ENCODE measurements at places on chromosomes 2 and 18.

GRCh38 chr2:37798315-37799005 is 126.6 kb upstream of the RMDN2 start:
- no peak for DNase-seq

DNA sequence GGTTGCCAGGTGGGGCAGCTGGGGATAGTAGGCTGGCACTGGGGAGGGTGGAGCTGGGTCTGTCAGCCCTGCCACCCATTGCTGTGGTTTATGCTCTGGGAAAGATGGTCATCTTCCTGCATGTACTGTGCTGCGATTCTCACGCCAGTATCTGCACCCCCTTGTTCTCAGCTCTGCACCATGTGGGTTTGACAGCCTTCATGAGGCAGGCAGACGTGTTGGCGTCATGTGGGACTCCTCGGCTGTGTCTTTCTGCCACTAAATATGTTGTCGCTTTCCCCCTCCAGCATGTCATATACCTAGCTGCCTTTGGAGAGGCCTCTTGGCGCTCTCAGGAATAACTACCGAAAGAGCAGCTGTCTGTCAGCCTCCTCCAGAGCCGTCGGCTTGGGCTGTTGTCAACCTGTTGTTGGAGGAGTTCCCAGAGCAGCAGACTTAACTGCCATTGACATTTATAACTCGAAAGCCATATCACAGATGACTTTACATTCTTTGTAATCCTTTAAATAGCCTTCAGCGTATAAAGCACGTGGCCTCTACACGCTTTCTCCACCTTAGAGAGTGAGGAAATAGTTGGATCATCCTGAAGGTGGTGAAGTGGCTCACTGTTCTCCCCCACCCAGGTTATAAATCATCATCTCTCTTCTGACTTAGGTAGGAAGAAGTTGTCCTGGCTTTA is 80.4 kb upstream of the MGAT5 start:
- DNase-seq = no peak

GRCh38 chr2:1664076-1664605 is 80.2 kb downstream of the PXDN start:
- DNase-seq = no peak

- DNase-seq = no peak
These were observed 32.7 kb downstream of the TNP1 start for GRCh38 chr2:216827073-216827720.

All from activated T-helper 1 cell treated with Interleukin-2 at 50 U/mL for 16 hours (primary cell).